A549 treated with Mapracorat at 1 μM for 4 hours (cell line): ENCODE measurements at places on chromosomes 5 and 9. TPM values are rescaled to one million over a fixed set of nuclear protein-coding genes. Genes with fewer than 3 reads are reported as not detected.

The ADRA1B gene
- 20.0 to 28.1 TPM (median 24.3 TPM) in 5 replicates for total RNA-seq

The ARL14EPL gene
- total RNA-seq = 0.13 to 0.48 TPM (median 0.19 TPM) in 5 replicates

The PCDHGB5 gene
- total RNA-seq = 1.6 to 2.6 TPM (median 2.2 TPM) in 5 replicates

The F2RL2 gene
- total RNA-seq = 2.8 to 4.1 TPM (median 3.1 TPM) in 5 replicates

The MAP1B gene
- 34.2 to 44.3 TPM (median 42.4 TPM) in 5 replicates for total RNA-seq

The GPRIN1 gene
- total RNA-seq = 7.4 to 9.6 TPM (median 9.1 TPM) in 5 replicates

The NOXA1 gene
- total RNA-seq = 0.77 to 2.0 TPM (median 1.7 TPM) in 5 replicates

The GDF9 gene
- total RNA-seq = 0.10 to 0.34 TPM (median 0.19 TPM) in 5 replicates

The PFN3 gene
- not detected in 5 replicates for total RNA-seq

The C9orf72 gene
- 3.9 to 5.9 TPM (median 4.9 TPM) in 5 replicates for total RNA-seq

The ZNF622 gene
- 60.3 to 64.3 TPM (median 63.7 TPM) in 5 replicates for total RNA-seq
